ENCODE measurements at places on chromosomes 5 and 9.

- no peak for DNase-seq
These were observed 336.7 kb upstream of the KIF2A start for GRCh38 chr5:61969347-61969746.

- no peak for DNase-seq
These were observed 320.6 kb downstream of the PJA2 start for GRCh38 chr5:109089191-109089590.

DNA sequence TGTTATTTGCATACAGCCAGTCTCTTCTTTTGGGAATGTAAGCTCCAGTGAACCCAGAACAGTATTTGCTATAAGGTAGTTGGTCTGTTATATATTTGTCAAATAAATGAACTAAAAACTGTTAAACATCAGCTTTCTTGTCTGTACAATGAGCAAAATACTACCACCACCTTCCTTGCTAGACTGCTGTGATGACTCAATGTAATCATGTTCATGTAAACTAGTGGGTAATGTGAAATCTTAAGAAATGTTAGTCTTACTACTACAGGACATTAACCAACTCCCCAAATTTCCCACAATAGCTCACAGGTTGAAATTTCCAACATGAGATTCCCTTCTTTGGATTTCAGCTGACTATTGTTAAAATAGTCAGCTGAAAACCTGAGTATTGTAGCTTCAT lies 176.1 kb downstream of the TRPM3 start:
- no peak for DNase-seq

- no peak for DNase-seq
These were observed 203.7 kb upstream of the NREP start for GRCh38 chr5:111960476-111961215.

DNA sequence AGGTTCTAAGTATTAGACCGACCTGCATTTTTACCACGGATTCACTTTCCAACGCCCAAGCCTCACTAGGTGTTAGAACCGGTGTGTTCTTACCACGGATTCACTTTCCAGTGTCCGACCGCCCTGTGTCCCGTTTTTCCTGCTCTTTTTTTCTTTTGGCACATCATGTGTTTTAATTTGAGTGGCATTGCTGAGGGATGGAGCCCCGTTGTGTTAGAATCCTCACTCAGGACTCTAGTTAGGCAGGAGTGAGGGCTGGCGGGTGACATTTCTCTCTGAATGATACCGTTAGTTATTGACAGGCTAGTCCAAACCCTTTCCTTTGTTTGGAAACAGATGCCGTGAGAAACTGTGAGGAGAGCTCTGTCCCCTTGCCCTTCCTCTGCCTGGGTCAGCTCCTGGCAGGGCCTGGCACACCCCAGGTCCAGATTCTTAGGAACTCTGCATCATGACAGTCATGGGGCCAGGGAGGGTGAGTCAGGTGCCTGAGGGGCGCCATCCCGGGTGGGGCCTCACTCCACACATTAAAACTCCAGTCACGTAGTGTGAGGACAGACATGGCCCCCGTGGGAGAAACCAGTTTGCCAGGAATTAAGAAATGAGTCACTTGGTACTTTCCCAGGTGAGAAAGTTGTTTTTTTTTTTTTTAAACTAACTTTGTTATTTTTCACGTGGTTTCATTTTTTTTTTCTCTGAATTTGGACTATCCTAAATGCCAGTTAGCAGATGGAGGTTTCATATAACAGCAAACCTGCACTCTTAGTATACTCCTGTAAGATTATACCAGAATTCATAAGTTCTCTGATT lies 15.8 kb downstream of the EXOC3 start:
- no peak for DNase-seq

- no peak for DNase-seq
These were observed 158.3 kb downstream of the NR2F1-AS1 start for GRCh38 chr5:93422652-93423280.

GRCh38 chr5:1860949-1861348 lies 21.8 kb downstream of the IRX4 start:
- DNase-seq = no peak

GRCh38 chr5:37146896-37147295 lies 102.3 kb downstream of the CPLANE1 start:
- no peak for DNase-seq

DNA sequence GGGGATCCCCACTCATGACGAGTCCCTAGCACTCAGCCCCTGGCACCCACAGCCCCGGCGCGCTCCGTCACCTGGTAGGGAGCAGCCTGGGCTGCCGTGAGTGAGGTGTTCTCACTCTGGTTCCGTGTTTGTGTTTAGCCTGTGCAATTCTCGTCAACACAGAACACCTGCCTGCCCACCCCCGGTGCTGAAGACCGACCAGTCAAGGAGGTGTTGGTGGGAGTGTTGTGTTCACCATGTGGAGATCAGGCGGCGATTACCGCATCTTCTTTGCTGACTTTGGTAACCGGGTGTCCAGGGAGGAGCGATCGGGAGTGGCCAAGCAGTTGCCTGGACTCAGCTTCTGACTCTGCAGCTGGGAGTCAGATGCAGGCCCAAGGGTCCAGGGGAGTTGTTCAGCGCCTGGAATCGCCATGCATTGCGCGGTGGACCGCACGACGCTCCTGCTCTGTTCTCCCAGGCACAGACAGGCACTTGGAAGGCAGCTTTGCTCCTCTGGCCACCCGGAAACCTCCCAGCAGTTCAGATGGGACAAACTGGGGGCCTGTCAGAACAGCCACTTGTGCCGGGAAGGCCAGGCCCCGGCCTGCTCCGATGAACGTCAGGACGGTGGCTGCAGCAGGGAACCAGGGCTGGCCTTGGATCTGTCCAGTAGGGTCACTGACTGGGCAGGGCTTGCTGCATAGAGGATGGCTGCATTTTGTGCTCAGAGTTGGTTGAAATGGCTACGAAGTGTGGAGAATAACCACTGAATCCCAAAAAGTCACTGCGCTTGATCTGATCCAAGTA lies 28.2 kb downstream of the EXOC3 start:
- DNase-seq = no peak

GRCh38 chr5:145540375-145540774 lies 294.8 kb downstream of the PRELID2 start:
- no peak for DNase-seq

DNA sequence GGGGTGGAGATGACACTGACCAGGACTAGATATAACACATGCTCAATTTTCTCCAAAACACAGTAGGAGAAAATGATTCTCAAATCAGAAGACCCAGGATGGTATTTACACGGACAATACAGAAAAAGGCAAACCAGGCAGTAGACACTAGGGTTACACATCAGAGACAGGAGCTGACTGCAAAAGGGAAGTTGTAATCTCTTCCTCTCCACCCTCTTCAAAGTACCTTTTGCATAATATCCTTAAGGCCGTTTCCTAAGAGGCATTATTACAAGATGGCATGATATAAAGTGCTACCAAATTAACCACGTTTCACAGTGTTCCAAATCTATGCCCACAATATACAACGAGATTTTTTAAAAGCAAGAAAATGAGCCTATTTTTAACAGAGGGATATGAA lies 39.2 kb downstream of the YIPF5 start:
- DNase-seq = no peak

DNA sequence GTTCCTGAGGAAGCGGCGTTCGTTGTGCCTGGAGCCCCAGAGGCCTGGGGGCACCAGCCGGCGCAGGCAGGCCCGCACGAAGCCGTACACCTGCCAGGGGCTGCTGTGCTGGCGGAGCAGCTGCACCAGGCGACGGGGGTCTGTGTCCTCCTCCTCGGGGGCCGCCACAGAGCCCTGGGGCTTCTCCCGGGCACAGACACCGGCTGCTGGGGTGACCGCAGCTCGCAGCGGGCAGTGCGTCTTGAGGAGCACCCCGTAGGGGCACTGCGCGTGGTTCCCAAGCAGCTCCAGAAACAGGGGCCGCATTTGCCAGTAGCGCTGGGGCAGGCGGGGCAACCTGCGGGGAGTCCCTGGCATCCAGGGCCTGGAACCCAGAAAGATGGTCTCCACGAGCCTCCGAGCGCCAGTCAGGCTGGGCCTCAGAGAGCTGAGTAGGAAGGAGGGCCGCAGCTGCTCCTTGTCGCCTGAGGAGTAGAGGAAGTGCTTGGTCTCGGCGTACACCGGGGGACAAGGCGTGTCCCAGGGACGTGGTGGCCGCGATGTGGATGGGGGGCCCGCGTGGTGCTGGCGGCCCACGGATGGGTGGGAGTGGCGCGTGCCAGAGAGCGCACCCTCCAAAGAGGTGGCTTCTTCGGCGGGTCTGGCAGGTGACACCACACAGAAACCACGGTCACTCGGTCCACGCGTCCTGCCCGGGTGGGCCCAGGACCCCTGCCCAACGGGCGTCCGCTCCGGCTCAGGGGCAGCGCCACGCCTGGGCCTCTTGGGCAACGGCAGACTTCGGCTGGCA lies 1.3 kb downstream of the TERT start:
- no peak for DNase-seq

- DNase-seq = no peak
These were observed 25.4 kb downstream of the SRFBP1 start for GRCh38 chr5:121987052-121987684.

DNA sequence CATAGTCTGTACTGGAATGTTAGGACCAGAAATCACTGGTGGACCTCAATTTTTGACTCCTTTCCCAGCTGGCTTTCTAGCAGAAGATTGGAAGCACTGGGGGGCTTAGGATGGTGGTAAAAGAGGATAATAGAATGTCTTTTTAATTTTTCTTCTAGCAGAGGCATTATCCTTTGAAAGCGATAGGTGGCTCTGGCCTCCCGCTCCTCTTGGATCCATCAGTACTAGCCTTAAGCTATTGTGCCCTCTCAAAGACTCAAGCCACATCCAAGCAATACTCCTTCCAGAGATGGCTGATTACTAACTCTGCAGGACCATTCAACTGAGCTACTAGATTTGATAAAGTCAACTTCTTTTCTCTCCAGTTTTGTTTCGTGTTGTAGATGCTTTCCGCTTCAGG lies 610.6 kb downstream of the CDH12 start:
- DNase-seq = no peak

DNA sequence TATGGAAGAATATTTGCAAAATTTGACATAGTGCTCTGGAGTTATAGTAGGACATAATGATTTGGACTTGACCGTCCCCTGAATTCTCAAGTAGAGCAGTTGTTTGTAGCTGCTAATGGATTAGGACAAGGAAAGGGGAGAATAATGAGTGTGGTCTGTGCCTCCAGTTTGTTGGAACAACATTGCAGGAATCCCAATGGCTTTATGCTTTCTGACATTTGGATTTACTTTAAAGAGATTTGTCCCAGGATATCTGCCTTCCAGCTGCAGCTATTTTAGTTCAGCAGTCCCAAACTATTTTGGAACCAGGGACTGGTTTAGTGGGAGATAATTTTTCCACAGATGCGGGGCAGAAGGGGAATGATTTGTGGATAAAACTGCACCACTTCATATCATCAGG lies 648.2 kb downstream of the SLCO4C1 start:
- DNase-seq = no peak

GRCh38 chr5:124206540-124206939 lies 539.9 kb downstream of the ZNF608 start:
- no peak for DNase-seq

DNA sequence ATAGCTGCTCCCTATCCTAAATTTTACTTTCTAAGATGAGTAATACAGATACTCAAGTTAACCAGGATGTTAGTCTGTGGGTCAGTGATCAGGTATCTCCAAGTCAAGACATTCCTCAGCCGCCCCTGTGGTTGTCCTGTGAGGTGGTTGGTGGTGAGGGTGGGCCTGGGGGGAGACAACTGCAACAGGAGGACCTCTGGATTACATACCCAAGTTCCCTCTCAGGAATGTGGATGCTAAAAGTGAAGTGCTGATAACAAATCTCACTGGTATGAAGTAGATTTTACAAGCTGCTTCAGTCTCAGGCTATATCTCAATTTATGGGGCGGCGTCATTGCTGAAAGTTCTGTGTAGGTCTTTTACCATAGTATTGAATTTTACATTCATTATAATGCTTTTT lies 38.3 kb downstream of the SLC1A3 start:
- DNase-seq = no peak

DNA sequence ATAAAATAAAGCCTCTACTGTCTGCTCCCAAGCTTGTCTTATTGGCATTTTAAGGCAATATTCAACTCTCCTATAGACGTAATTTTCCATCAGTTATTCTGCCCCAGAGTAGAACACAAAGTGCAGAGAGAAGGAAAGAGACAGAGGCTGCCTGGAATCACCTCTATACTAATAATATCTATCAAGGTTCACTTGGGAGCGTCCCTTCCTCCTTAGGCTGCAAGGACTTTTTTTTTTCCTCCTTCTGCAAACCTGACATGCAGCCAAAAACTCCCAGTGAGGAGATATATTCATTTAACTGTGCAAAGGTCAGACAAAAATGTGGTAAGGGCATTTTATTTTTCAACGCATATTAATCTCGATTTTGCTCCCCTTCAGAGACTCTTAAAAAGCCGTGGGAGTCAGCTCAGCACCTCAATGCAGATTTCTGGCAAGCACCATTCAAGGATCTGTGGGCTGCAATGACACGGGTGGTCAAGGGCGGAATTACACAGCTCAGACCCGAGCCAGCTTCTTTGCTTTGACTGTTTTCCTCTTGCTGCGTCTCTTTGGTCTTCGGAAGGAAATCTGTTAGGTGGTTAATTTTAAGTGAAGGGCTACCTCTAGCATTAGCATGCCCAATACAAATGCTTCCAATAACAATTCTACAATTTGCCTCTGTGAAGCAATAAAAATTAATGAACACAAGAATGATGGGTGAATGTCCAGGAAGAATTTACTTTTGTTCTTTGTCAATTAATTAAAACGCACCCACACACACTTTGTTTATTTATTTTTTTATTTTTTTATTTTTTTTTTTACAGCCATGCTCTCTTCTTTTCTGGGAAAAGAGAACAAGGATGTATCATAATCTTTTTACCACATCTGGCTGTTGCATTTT lies 587.7 kb upstream of the GRAMD2B start:
- DNase-seq = no peak

DNA sequence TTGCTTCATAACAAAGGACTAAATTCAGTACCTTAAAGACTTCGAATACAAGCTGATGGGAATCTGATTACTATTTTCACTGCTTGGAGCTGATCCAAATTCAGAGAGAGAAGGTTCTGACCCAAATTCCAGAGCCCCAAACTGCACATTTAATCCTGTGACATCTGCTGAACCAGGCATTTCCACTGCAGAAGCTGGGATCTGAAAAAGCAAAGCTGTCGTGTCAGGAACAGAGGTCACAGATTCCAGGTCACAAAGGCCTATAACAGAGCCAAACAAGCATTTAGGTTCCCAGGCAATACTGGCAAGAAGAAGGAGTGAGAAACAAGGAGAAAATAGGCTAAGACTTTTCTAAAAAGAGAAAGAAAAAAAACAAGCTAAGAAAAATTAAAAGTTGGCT lies 105.3 kb downstream of the UBAP2 start:
- no peak for DNase-seq

Data from occipital lobe (tissue), 3 donors.